ENCODE measurements at places on chromosomes 12 and 14.

- DNase-seq: no peak
Measured at GRCh38 chr12:116127859-116128258, 149.6 kb downstream of the MED13L start.

DNA sequence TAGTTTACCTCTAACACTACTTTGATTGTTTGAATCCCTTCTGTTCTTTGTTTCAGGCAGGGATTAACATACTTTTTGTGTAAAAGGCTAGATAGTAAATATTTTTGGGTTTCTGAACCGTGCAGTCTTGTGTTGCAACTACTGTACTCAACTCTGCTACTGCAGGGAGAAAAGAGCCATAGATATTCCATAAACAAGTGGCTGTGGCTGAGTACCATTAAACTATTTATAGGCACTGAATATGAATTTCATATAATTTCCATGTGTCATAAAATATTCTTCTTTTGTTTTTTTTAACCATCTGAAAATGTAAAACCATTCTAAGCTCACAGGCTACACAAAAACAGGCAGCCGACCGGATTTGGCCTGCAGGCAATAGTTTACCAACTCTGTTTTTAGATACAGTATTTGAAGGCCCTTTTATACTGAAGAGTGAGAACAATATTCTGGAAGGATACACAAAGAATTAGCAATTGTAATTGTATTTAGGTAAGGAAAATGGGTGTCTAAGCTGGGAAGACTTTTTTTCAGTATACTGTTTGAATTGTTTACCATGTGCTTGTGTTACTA is 15.7 kb downstream of the NR1H4 start:
- no peak for DNase-seq

DNA sequence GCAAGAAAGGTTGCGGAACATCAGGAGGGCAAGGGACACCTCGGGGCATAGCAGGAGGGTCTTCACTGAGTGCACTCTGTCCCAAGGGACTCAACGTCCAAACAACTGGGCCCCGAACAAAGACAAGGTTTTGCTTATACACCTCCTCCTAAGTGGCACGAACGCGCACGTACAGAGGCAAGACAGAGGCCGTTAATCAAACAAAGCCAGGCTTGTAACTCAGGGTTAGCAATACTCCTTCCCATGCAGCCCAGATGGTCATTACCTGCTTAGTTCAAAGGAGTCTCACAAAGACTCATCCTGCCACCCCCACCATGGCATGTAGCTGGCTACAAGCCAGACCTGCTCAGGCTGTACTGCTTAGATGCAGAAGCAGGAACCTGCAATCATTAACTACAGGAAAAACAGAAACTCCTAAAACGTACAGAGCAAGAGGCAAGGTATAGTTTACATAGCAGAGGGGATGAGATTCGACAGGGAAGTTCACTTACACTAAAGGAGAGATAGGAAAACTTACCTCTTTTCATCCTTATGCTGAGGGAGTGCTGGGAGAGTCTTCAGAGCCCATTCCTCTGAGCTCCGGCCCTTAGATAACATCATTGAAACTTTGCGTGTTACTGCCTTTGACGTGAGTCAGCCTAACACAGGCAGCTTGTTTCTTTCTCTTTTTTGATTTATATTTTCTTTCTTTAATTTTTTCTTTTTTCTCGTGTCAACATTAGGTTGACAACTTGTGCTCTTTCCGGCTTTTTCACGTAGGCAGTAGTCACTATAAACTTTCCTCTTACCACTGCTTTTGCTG is 1319.1 kb downstream of the TMEM121 start:
- no peak for DNase-seq

DNA sequence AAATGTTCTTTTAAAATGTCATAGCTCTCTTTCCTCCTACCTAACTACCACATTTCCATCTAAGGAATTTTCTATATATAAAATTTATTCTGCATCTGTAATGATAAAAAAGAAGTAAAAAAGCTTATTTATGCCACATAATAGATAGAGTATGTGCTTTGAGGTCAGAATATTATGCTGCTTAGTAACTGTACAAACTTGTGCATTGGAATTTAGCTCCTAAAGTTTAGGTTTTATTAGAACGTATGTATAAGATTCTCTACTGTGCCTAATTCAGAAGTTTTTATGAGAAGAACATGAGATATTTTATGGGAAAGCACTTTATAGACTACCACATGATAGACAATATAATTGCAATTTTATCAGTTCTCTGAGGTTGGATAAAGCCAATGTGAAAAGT is 384.6 kb downstream of the SLC16A7 start:
- DNase-seq: no peak

- peak; percentile 77 for DNase-seq
Measured at GRCh38 chr14:64117671-64118402, 176.3 kb downstream of the ESR2 start.

DNA sequence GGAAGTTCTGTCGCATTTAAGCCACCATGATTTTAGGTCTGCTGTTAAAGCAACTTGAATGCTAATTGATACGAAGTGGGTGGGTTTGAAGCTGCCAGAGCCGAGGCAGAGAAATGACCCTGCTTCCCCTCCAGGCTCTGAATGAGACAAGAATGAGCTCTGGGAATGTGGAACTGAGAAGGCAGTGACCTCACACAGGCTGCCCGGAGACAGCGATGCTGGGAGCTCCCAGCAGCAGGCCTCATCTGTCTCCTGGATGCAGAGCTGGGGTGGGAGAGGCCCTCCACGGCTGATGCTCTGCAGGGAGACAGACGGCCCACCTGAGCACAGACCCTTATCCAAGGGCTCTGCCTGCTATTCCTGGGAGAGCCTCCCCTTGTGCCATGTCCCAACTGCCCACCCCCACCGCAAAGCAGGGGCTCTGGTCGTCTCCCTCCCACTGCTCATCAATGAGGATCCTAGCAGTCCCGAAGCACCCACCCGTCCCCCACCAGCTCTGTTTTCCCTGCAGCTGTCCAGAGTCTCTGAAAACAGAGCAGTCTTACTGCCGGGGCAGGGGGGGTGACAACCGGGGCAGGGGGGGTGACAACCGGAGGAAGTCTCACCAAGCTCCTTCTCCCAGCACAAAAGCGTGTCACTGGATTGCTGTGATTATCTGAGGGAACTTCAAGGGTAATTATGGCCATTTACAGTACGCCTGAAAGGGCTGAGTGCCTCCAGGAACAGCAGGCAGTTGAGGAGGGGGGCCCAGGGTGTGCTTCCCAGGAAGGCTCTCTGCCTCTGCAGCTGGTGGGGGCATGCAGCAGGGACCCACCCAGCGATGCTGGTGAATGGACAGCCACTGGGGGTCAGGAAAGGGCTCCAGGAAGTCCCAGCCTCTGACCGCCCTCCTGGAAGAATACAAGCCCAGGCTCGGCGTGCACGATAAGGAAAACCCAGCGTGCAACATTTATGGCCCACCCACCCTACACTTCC is 67.8 kb downstream of the CHGA start:
- no peak for DNase-seq

GRCh38 chr12:62817556-62818271 is 117.2 kb downstream of the PPM1H start:
- peak; percentile 87 for DNase-seq

DNA sequence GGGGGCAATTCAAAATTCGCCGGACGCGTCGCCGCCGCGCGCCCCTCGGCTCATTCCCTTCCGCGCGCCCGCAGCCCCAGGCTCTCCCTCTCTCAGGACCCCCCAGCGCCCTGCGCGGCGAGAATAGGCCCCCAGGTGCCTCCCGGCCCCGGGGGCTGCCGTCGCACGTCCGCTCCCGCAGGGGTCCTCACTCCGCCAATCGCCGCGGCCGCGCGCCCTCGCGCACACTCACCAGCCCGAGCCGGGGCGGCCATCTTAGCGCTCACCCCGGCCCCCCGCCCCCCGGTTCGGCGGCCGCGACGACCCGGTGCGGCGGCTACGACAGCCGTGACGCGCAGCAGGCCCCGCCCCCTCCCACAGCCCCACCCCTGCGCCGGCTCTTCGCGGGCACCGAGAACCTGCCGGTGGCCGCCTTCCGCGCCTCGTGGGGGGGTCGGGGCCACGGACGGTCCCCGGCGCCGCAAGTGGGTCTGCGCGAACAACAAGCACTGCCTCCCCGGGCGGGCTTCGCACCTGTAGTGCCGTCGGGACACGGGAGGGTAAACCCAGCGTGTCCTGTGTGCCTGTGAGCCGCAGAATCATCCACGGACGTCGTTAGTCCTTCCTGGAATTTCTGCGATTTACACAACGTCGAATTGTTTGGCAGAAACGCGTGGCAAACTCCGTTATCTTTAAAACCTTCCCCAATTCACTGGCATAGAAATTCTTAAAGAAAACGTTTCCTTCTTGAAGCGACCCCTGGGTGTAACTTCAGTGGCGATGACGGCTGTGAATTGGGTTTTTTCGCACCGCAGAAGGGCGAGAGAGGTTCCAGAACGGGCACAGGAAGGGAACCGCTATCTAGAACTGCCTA is 2.5 kb downstream of the USP44 start:
- no peak for DNase-seq

DNA sequence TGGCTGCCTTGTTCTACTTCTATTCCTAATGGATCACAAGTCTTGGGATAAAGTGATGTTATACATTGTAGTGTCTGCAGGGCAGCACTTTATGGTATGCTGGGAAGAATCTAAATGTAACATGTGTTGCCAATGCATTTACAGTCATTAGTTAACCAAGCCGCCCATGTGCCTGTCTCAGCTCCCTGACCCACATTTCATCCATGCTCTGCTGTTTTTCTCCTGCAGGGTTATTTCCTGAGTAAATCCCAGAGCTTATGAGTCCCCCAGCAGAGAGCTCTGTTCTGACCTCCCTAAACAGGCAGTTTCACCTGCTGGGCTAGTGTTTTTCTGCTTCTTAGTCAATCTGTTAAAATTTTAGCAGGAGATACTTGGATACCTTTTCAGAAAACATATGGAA is 4.4 kb upstream of the TMTC2 start:
- no peak for DNase-seq

- peak; percentile 30 for DNase-seq
Measured at GRCh38 chr12:87935216-87935615, 94.0 kb downstream of the C12orf50 start.

DNA sequence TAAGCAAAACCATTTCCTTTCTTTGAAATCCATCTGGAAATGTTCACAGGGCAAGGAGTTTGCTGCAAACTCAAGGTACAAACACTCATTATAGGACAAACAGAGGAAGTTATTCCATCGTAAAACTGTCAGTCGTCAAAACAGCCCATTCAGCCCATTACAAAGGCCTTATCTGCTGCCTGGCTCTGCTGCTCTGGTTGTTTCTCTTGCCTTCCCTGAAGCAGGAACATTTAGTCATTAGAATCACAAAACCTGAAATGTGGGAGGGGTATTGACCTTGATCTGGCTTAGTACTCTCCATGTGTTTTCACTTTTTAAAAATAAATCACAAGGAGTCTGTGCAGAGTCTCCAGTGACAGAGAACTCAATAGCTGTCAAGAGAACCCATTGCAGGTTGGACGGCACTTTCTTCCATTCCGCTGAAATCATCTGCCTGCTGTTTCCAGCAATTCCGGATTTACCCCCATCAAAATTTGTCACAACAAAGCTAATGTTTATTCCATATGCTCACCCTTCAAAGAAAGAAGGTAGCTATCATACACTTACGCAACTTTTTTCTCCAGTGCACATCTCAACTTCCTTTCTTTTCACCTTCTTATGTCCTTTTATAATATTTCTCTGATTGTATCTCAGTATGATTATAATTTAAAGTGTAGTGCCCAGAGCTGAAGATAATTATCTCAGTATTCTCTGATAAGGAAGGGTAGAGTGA is 24.6 kb upstream of the ITPR2 start:
- no peak for DNase-seq

DNA sequence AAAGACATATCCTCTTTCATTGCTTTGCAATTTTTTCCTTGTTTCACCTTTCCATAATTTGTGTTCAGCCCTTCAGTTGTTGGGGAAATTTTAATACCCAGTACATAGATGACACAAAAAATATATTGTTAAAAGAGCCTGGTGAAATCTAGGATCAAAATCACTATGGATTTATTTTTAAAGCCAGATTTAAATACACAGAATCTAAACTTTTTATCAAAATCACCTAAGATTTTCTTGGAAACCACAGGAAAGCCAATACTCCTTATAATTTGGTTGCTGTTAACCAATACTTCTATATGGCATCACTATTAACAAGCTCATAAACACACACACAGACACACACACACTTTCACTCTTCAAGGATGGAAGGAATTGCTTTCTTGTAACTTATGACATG is at the start of gene TAS2R20:
TSS of gene TAS2R20 (minus strand) at position 101 of the 400 bp plus-strand sequence. CDS start 429 bp downstream, outside the sequence.
- no peak for DNase-seq

DNA sequence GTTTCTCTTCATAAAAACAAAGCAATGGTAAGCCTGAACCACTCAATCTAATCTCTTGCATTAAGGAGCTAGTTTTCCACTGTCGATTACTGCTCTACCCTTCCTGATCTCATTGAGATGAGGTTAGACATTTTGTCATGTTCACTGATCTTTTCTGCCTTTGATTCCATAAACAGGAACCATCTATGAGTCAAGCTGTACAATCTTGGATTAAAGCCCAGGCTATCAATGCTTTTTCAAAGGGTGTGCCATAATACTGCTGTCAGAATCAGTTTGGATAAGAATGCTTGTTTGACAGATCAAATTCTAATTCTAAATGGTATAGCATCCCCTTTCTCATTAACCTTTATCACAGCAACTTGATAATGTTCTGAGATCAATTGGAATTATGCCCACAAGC is 16.1 kb downstream of the GRIP1 start:
- peak; percentile 54 for DNase-seq

- DNase-seq: no peak
Measured at GRCh38 chr14:100709289-100710284, 17.1 kb upstream of the DLK1 start.

Measured in brain microvascular endothelial cell (primary cell).